Nucleus accumbens (tissue), 56 donors: ENCODE measurements at places on chromosomes 12 and 14.

DNA sequence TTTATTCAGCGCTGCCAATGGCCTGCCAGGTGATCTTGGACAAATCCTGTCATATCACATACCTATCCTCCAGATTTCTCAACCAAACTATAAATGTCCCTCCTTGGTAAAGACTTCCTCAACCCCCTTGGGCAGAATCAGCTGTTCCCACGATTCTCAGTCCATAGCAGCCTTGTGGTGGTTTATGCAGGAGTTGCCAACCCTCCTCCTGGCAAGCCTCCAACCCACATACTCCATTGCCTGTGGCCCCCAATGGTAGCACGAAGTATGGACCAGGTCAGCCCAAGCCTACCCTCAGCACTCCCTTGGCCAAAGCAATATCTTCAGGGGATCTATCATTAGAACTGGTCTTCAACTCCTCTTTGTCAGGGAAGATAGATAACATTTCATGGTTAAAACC lies 27.0 kb downstream of the FBLN5 start:
- no peak for DNase-seq

DNA sequence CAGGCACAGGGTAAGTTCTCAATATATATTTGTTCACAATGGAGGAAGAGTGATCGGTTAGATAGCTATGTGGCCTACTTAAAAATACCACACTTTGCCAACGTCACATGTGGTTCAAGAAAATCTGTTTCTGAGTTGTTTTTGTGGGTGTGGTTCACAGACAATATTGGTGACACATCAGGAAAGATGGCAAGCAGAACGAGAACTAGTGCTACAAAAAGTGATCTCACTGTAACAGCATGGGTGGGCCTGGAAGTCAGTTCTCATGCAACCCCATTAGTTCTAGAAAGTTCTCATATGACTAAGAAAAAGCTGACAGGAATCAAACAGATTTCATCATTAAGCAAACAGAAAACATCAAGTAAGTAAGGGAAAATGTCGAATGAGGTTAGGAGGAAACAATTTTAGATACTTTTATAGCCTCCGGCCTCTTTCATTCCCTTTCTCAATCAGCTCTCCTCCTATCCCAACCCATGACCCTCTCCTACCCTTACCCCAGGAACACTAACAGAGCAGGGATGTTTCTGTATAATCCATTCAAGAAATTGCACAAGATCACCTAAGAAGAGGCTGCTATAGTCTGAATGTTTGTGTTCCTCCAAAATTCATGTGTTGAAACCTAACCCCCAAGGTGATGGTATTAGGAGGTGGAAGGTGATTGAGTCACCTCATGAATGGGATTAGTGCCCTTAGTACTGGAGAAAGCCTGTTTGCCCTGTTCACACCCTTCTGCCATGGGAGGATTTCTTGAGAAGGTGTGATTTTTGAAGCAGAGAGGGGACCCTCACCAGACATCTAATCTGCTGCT lies 15.5 kb upstream of the NTN4 start:
- no peak for DNase-seq

- DNase-seq: no peak
Observed at GRCh38 chr14:105449276-105450122, 25.1 kb upstream of the CRIP2 start.

DNA sequence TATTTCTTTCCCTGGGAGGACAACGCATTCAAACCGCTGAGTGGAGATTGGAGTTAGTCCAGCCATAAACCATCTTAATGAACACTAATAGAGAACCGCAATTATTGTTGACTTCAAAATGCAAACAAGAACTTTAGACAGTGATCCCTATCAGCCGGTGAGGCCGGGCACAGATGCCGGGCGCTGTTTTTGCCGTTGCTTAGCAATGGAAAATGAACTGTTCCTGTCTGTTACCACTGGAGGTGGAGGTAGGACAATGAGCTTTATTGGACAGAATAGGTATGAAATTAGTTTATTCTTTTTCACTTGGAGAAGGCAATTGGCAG lies 216.8 kb downstream of the TTC8 start:
- DNase-seq: no peak

DNA sequence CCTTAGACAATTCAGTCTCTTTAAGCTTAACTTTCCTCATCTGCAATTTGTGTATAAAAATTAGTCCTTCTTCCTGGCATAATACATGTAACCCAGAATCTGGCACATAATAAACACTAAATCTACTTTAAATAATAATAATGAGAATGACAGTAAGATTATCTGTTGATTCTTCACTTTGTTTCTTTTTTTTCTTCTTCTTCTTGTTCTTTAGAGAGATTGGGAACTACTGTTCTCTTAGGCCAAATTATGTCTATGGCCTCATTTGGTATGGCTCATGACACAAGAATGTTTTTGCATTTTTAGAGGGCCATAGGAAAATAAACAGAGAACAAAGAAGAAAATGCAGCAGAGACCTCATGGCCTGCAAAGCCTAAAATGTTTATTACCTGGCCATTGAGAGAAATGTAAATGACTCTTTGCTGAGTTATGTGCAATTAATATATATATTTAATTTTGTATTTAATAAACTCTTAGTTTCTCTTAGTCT lies 275.8 kb downstream of the SLC6A15 start:
- DNase-seq: no peak

DNA sequence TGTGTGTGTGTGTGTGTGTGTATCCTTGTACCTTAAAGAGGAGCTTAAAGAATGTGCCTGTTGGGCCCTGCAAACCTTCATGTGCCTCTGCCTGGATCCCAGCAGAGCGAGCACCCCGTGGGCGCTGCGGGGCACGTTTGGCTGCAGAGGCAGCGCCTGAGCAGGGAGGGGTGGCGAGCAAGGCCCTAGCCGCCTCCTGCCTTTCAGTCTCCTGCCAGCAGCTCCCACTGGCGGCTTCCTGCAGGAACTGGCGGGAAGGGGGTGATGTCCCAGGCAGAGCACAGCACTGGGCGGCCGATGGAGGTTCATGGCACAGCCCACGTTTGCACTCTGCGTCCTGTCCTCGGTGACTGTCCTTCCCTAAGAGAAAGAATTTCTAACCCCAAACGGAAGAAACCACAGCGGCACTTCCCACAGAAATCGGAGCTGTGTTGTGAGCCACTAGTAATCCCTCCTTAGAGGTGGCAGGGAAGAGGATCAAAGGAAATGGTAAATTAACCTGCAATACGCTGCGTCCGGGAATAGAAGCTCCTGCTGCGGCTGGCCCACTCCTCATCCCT lies 19.8 kb downstream of the ZBTB42 start:
- no peak for DNase-seq

- DNase-seq: no peak
Observed at GRCh38 chr12:128786741-128787391, 36.9 kb downstream of the SLC15A4 start.

DNA sequence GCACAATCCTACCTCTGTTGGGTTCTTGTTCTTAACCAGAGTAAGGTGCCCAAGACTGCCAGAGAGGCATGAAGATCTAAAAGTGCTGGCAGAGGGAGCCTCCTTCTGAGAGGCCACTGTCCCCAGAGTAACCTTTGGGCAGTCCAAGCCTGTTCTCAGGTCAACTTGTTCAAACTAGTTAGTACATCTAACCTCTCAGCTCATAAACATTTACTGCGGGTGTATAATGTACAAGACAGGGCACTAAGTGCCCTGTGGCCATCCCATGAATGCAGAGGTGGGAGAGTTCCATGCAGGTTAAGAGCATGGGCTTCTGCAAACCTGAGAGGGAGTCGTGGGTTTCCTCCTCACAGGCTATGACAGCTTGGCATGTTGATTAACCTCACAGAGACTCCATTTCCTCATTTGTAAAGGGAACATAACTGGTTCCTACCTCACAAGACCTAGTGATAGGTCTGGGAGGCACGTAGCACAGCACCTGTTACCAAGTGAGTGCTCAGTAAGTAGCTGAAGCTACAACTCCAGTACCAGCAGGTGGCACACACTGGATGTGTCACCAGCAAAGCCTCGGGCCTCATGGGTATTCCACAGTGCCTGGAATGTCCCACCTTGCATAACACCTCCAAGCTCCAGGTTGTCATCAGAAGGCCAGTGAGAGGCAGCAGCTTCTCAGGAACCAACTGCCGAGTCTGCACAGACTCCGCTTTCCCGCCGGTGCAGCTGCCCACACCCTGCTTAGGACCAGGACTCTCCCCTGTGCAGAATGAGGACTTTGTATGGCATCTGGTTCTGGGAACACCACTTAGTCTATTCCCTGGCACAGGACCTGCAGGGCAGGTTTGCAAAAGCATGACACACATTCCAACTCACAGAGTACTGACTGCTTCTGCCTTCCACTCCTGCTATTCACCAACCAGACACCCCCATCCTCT lies 4.4 kb downstream of the VDR start:
- no peak for DNase-seq

DNA sequence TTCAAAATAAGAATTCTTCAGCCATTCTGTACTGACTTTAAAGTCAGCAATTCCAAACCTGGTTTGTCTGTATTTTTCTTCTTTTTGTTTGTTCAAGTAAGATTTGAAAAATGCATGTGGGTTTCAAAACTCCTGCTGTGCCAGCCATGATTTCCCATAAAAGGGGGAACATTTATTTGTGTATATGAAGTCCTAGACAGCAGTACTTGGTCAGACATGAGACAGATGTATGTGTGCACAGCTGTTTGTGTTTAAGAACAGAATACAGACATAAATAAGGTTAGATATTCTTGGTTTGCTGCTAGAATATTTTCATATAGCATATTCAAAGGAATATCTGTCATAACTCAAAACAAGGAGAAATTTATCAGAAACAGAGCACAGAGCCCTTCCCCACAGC lies 236.0 kb downstream of the ADAMTS20 start:
- DNase-seq: no peak

- DNase-seq: no peak
Observed at GRCh38 chr14:45990252-45990651, 661.3 kb downstream of the RPL10L start.

DNA sequence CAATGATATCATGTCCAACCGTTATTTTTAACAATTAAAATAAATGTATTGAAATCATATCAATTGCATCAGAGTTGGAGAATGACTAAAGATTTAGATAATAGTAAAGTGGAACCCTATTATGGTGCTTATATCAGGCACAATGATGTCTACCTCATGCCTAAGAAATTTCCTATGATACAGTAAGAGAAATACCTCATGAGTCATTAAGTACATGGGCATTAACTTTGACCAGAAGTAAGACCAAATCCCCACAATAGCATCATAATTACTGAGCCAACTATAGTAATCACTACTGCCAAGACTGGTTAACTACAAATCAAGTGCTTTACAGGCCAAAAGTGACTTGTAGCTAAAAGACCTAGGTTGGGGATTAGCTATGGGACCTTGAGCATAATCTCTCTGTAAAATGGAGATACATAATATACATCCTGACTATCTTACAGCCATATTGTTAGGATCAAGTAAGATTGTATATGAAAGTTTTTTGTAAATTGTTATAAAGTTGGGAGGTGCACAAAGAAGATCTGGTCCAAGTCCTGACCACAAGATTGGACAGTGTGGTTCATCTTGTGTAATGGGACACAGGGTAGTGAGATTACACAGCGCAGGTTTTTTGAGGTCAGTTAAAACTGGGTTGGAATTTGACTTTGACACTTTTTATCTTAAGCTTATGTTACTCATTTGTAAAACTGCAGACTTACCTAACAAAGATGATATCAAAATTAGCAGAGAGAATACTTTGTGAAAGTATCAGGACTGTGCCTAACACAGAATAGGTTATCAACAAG lies 60.5 kb downstream of the ERGIC2 start:
- no peak for DNase-seq

DNA sequence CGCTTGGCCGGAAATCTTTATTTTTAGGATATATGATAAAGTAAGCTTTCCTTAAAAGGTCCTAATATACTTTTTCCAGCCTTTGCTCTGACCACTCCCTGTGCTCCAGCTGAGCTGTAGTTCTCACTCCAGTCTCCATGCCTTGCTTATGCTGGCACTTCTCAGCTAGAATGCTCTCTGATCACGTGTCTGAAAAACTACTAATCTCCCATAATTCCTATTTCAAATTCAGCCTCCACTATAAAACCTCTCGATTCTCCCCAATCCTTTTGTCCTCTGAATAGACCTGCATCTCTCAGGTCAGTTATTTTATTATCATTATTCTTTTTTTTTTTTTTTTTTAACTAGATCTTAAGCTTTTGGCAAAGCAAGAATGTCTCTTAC lies 3.7 kb downstream of the BIN2 start:
- no peak for DNase-seq

- DNase-seq: no peak
Observed at GRCh38 chr12:49865782-49866135, 22.9 kb upstream of the BCDIN3D start.

GRCh38 chr14:54226103-54226502 lies 170.7 kb upstream of the CDKN3 start:
- DNase-seq: no peak

- DNase-seq: no peak
Observed at GRCh38 chr12:106710143-106710893, 64.2 kb upstream of the RIC8B start.

DNA sequence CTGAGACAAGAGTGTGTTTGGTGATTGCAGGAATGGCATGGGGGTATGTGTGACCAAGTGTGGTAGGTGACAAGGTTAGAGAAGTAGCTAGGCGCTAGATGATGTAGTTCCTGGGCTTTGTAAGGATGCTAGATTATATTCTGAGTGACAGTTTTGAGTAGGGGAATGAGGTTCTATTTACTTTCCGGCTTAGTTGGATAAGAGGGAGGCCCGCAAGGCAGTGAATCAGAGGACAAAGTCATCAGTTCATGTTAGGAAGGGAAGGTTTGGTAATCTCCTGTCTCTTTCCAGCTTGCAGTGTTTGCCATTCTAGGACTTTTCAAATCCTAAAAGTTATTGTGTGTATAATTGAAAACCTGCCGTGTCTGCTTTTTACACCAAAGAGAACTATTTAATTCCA lies 45.0 kb downstream of the CFAP54 start:
- DNase-seq: no peak
